Activated CD8-positive, alpha-beta T cell treated with anti-CD3 and anti-CD28 coated beads for 36 hours (primary cell): ENCODE measurements at places on chromosomes 6 and 20. TPM values are rescaled to one million over a fixed set of nuclear protein-coding genes. Genes with fewer than 3 reads are reported as not detected.

The TEAD3 gene
- 0.81 TPM for total RNA-seq

GRCh38 chr6:60670036-60670435 is 1616.0 kb downstream of the KHDRBS2 start:
- H3K36me3 ChIP-seq = no peaks in the 10 kb centered on the region
- no peak for DNase-seq
- H3K27me3 ChIP-seq = no peaks in the 10 kb centered on the region

The SCAND1 gene
- total RNA-seq = 49.2 TPM

The EPM2A gene
- total RNA-seq = 9.1 TPM

DNA sequence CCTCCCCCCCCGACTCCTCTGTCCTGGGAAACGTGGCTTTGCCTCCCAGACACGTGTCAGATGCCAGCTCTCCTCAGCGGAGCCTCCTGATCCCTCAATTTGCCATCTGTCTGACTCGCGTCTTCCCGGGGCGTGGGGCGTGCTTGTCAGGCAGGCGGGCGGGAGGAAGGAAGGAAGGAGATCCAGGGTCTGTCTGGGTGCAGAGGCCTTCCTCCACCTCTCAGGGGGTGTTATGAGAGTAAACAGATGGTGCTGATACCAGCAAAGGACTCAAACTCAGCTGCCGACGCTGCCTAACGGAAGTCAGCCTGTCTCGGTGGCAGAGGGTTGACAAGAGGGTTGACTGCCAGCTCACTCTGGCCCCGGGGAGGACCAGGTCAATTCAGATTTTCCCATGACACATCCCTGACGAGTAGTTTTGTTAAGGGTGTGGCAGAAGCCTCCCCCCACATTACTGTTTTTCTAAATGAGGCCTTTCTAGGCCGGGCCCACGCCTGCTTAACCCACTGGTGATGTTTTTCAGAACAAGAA is 17.0 kb downstream of the UQCC2 start:
- H3K4me1 ChIP-seq = peaks cover 72% of the 10 kb centered on the region
- H3K27me3 ChIP-seq = no peaks in the 10 kb centered on the region
- DNase-seq = peak; percentile 88

DNA sequence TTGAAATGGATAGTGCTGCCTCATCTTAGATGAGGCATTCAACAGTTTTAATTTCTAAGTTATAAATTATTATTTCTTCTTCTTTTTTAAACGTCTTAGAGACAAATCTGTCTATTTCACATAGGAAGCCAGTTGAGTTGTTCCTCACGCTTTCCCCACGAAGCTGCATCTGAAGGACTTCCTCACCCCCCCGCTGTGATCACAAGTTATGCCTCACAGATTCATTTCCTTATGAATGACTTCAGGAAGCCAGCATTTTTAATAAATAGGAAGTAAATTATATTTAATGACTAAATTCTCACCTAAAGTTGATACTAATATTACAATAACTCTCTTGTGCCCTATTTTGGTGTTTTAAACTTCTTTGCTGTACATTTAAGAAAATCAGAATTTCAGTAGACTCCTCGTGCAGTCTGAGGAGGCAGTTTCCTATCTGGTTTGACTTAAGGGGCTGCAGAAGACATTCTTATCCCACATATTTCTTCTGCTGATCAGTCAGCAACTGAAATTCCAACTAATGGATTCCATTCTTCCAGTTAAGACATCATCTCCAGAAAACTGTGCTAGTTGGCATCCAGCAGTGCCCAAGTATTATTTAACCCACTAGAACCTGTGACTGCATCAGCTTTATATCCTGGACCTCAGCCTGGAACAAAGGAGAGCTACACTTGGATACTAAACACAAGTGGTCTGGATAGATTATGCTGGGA is 182.7 kb upstream of the CCN2 start:
- no peaks in the 10 kb centered on the region for H3K4me1 ChIP-seq
- peaks cover 8% of the 10 kb centered on the region for H3K27me3 ChIP-seq
- H3K27ac ChIP-seq = no peak overlapping the region

- no peaks in the 10 kb centered on the region for H3K36me3 ChIP-seq
- H3K27me3 ChIP-seq = peaks cover 1% of the 10 kb centered on the region
- no peak for DNase-seq
- no peak overlapping the region for H3K27ac ChIP-seq
- no peak overlapping the region for H3K4me3 ChIP-seq
These were observed 195.9 kb upstream of the RAB32 start for GRCh38 chr6:146347690-146348089.

The JARID2 gene
- 25.5 TPM for total RNA-seq

DNA sequence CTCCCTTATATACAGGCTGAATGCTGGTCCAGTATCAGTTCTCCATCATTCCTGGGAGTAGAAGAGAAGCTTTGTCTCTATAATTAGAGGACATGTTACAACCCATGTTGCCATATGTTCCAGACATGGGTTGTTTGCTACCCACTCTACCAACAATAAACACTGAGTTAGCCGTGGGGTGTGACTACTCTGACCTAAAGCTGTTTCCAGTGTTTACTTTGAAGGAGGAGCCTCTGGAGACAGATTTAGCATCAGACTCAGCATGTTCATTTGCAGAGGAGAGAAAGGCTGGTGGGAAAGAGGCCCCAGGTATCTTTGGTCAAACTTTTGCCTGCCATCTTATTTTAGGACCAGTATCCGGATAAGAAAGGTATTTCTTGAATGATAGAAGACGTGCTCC is 157.9 kb upstream of the SNX9 start:
- no peak overlapping the region for H3K27ac ChIP-seq
- H3K4me3 ChIP-seq = no peak overlapping the region
- H3K27me3 ChIP-seq = peaks cover 3% of the 10 kb centered on the region
- H3K36me3 ChIP-seq = no peaks in the 10 kb centered on the region
- no peak for DNase-seq
- H3K4me1 ChIP-seq = peaks cover 16% of the 10 kb centered on the region

DNA sequence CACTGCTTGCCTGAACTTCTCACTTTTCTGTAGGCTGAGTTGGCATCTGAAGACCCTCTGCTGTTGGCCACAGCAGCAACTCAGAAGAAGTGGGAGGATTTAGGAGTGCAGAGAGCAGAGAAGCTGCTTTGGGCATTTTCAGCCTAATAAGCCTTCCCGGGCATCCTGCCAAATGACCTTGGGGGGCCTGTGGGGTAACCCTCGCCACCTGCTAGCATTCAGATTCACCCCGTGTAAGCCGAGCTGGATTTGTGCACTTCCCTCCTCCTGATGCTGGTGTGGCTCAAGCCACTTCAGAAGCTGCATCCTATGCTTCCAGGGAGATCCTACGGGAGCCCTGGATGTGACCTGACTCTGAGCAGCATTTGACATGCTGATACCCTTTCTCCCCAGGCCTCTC is 114.8 kb downstream of the LRFN2 start:
- no peaks in the 10 kb centered on the region for H3K36me3 ChIP-seq
- DNase-seq = no peak
- no peak overlapping the region for H3K4me3 ChIP-seq
- H3K4me1 ChIP-seq = no peaks in the 10 kb centered on the region

The TMEM151B gene
- not detected for total RNA-seq

GRCh38 chr20:17228624-17229061 is 1.8 kb downstream of the PCSK2 start:
- peaks cover 41% of the 10 kb centered on the region for H3K27me3 ChIP-seq
- H3K4me3 ChIP-seq = no peak overlapping the region
- DNase-seq = no peak
- no peaks in the 10 kb centered on the region for H3K36me3 ChIP-seq
- no peaks in the 10 kb centered on the region for H3K4me1 ChIP-seq
- H3K27ac ChIP-seq = no peak overlapping the region

DNA sequence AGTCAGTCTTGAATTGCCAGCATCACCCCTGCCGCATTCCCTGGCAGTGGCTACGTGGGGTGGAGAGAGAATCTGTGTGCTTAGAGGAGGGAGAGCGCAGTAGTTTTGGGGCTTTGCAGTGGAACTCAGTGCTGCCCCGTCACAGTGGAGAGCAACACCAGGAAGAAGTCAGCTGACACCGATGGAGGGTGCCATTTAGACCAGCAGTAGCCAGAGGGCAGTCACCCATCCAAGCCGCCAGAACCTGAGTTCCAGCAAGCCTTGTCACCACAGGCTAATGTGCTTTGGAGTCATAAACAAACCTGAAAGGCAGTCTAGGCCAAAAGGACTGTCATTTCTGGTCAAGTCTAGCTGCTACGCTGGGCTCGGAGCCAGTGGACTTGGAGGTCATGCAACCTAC is 22.0 kb upstream of the PERP start:
- H3K4me1 ChIP-seq = no peaks in the 10 kb centered on the region
- H3K27ac ChIP-seq = no peak overlapping the region
- no peaks in the 10 kb centered on the region for H3K36me3 ChIP-seq
- DNase-seq = no peak
- peaks cover 12% of the 10 kb centered on the region for H3K27me3 ChIP-seq

The PTGIS gene
- 1.5 TPM for total RNA-seq

DNA sequence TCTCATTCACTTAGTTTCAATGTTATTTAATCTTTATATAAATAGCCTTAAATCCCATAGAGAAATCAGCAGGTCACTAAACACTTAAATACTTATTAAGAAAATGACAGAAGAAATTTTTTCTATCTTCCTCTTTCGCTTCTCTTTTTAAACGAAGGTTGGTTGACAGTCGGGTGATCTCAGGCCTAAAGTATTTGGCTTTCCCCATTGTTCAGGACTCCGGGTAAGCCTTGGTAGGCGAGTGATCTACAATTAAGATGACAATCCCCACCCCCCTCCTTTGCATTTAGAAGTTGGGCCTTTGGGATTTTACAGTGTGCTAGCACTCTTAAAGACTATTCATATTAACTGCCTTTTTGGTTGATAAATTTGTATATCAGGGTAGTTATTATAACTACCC is 19.7 kb upstream of the UTRN start:
- no peak overlapping the region for H3K27ac ChIP-seq
- DNase-seq = no peak
- H3K27me3 ChIP-seq = no peaks in the 10 kb centered on the region
- H3K4me1 ChIP-seq = no peaks in the 10 kb centered on the region
- H3K4me3 ChIP-seq = no peak overlapping the region
- no peaks in the 10 kb centered on the region for H3K36me3 ChIP-seq

The MEI4 gene
- total RNA-seq = not detected

The SCGN gene
- total RNA-seq = not detected

- DNase-seq = no peak
- no peak overlapping the region for H3K27ac ChIP-seq
- H3K36me3 ChIP-seq = peaks cover 42% of the 10 kb centered on the region
- no peak overlapping the region for H3K4me3 ChIP-seq
- no peaks in the 10 kb centered on the region for H3K27me3 ChIP-seq
- peaks cover 58% of the 10 kb centered on the region for H3K4me1 ChIP-seq
These were observed 9.3 kb upstream of the RIPOR2 start for GRCh38 chr6:24945054-24945453.

The NECAB3 gene
- 13.7 TPM for total RNA-seq

DNA sequence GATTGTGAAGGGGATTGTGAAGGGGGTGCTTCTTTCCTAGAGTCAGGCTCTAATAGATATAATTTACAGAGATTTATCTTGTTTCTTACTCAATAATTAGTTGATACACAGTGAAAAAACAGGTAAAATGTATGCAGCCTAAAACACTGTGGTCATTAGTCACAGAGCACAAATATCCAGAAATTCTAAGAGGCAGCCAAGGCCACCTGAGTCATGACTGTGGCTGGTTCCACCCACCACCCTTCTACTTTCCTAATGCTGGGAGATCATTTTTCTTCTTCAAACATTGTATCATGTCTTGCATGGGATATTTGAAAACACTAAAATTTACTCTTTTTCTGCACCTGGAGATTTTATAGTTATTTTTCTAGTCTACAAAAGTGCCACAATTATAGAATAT is 181.6 kb downstream of the OTOR start:
- no peaks in the 10 kb centered on the region for H3K27me3 ChIP-seq
- no peak overlapping the region for H3K27ac ChIP-seq
- DNase-seq = no peak
- no peaks in the 10 kb centered on the region for H3K36me3 ChIP-seq

DNA sequence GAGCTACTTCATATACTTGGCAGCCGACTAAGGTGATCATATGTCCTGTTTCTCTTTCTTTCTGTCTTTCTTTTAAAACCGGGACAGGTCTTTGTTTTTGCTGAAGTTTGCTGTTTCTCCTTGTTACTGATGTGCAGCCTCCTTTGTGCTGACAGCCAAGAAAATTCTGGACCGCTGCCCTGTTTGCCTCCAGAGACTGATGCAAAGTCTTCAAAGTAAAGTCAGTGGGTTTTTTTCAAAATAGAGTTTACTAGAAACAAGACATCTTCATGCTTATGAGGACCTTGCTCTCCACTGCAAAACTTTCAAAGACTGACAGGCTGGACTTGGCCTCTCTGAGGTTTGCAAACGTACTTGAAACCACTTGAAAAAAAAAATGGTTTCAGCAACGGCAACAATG is 510.5 kb upstream of the MAP3K7 start:
- no peaks in the 10 kb centered on the region for H3K36me3 ChIP-seq
- H3K4me3 ChIP-seq = no peak overlapping the region
- DNase-seq = no peak
- no peaks in the 10 kb centered on the region for H3K27me3 ChIP-seq
- no peak overlapping the region for H3K27ac ChIP-seq
- no peaks in the 10 kb centered on the region for H3K4me1 ChIP-seq

DNA sequence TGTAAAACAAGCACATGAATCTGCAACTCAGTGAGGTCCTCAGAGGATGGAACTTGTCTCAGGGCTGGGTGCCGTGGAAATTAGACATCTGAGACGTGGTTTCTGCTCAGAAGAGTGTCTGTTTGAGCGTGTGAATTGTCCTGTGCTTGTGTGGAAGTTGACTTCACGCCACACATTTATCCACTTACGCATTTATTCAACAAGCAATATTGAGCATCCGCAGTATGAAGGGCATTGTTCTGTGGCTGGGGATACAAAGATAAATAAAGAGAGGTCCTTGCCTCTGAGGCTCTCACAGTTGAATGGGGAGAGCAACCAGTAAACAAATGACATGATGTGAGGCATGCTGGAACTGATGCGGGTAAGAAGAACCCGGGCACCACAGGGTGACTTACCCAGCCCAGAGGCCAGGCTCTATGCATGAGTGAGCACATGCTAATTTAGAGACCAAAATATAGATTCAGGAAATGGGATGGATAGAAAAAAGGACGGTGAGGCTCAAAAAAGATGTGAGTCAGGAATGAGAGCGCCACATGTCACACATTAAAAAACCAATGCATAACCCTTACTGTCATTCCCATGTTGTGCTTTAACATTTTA is 60.4 kb downstream of the SOBP start:
- H3K27me3 ChIP-seq = peaks cover 3% of the 10 kb centered on the region
- no peak overlapping the region for H3K4me3 ChIP-seq
- H3K27ac ChIP-seq = no peak overlapping the region
- no peak for DNase-seq
- H3K4me1 ChIP-seq = no peaks in the 10 kb centered on the region

The GSTA2 gene
- not detected for total RNA-seq

DNA sequence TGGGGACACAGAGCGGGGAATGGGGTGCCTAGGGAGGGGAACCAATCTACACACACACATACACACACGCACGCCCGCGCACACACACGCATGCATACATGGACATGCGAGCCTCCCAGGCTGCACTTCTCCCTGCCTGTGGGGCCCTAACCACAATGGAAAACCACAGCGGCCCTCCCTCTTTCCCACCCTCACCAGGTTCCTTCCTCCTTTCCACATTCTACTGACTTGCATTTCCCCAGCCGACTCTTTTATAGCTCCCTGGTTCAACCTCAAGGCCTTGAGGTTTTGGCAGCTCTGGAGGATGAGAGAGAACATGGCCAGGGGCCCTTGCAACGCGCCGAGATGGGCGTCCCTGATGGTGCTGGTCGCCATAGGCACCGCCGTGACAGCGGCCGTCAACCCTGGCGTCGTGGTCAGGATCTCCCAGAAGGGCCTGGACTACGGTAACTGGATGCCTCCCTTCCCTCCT is at the start of gene BPI:
TSS of gene BPI (plus strand) at position 249 of the 472 bp plus-strand sequence. CDS start at position 317, 68 bp downstream.
- no peak within 1 kb of the TSS for H3K27ac ChIP-seq
- peak; percentile 13 for DNase-seq
- H3K27me3 ChIP-seq = peaks cover 38% of the 10 kb centered on the region
- peaks cover 10% of the 10 kb centered on the region for H3K4me1 ChIP-seq

GRCh38 chr6:129678463-129678862 is 31.5 kb downstream of the ARHGAP18 start:
- no peaks in the 10 kb centered on the region for H3K36me3 ChIP-seq
- H3K4me1 ChIP-seq = peaks cover 32% of the 10 kb centered on the region
- DNase-seq = no peak
